Activated CD4-positive, alpha-beta memory T cell treated with anti-CD3 and anti-CD28 coated beads for 36 hours (primary cell): ENCODE measurements at places on chromosomes 13 and 19. TPM values are rescaled to one million over a fixed set of nuclear protein-coding genes. Genes with fewer than 3 reads are reported as not detected.

DNA sequence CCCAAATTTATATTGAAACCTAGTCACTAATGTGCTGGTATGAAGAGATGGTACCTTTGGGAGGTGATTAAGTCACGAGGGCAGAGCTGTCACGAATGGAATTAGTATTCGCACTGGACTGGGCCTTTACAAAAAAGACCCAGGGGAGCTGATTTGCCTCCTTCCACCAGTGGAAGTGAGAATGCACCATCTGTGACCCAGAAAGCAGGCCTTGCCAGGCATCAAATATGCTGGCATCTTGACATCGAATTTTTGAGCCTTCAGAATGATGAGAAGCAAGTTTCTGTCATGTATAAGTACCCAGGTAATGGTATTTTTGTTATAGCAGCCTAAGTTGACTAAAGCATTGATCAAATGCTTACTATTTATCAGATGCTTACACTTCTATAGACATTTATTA, 373.6 kb downstream of the FGF14 start:
- no peak for DNase-seq

GRCh38 chr13:93309886-93310523, 83.4 kb downstream of the GPC6 start:
- no peak for DNase-seq

The SHISA7 gene
- total RNA-seq = not detected

DNA sequence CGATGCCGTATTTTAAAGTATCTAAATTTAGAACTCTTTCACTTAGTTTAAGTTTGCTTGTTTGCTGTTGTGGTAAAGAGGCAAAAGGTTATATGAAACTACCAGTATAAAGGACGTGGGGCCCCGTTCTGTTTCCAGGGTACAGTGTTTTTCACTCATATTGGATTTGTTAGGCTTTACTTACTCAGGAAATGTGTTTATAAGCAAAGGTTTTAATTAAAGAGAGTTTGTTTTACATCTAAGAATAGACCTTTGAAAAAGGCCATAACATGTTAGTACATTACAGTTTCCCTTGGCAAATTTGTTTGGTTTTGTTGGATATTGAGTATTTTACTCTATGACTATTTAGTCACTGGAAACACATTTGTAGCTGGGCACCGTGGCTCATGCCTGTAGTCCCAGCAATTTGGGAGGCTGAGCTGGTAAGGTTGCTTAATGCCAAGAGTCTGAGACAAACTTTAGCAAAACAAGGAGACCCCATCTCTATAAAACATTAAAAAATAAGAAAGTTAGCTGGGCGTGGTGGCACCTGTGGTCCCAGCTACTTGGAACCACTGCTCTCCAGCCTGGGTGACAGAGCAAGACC, 7.1 kb downstream of the DGKH start:
- DNase-seq = no peak

DNA sequence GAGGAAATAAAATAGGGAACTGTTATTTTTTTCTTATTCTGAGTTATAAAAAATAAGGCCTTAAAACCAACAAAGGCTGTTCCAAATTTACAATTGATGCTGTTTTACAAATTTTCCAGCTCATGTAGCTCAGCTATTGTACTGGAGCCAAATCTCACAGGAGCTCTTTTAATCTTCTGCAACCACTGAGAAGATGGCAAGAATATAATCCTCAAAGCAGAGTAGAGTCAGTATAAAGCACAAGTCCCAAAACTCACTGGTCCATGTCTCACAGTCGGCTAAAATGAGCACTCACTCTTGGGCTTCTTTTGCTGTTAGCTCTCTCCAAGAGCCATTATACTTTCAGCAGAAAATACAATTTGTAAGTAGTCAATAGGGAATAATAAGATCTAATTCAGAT, 1074.4 kb upstream of the PRR20A start:
- DNase-seq = no peak

The ZSCAN4 gene
- total RNA-seq = not detected

- DNase-seq = no peak
Observed at GRCh38 chr19:53646144-53646543, 14.3 kb downstream of the DPRX start.

- DNase-seq = no peak
Observed at GRCh38 chr13:33152389-33152788, 133.2 kb downstream of the STARD13 start.

- DNase-seq = no peak
Observed at GRCh38 chr19:41932259-41932719, 4.0 kb upstream of the ERFL start.

The OR7A5 gene
- total RNA-seq = not detected
